ENCODE measurements at places on chromosomes 1 and 21. TPM values are rescaled to one million over a fixed set of nuclear protein-coding genes. Genes with fewer than 3 reads are reported as not detected.

- no peak for DNase-seq
- H3K4me3 ChIP-seq = no peak overlapping the region
- peaks cover 5% of the 10 kb centered on the region for H3K36me3 ChIP-seq
- no peak overlapping the region for H3K27ac ChIP-seq
- H3K4me1 ChIP-seq = peaks cover 13% of the 10 kb centered on the region
Measured at GRCh38 chr1:204583909-204584632, 67.9 kb downstream of the MDM4 start.

DNA sequence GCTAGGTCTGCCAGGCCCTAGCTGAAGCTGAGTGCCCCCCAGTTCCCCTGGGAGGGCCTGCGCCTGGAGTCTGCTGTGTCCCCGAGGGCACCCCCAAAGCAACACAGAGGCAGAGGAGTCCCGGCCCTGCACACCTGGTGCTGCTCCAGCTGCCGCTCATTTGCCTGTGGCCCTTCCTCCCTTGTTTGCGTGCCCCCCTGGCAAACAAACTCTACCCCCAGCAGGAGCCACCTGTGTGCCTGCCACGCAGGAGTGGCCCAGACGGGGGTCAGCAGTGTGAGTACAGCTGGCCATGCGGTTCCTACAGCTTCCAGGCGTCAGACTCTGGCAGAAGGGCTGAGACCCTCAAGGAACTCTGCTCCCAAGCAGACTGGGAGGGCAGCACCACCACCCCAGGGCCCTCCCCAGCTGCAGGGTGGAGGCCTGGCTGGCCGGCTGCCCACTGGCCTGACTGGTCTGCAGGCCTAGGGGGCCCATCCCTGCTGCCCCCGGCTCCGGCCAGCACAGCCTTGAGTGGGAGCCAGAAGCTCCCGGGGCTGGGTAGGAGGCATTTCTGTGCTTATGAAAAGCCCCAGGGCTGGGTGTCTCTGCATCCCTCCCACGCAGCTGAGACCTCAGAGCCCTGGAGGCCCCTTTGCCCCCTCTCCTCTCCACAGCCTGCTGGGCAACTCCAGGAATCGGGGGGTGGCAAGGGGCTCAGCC is 563 bp upstream of the TAS1R3 start:
- no peaks in the 10 kb centered on the region for H3K27me3 ChIP-seq
- H3K36me3 ChIP-seq = no peaks in the 10 kb centered on the region
- peaks cover 9% of the 10 kb centered on the region for H3K4me1 ChIP-seq
- H3K4me3 ChIP-seq = no peak overlapping the region
- DNase-seq = no peak

GRCh38 chr1:160739098-160739511 is at the start of gene SLAMF7:
Gene SLAMF7 (plus strand): TSS chr1:160739247. CDS start chr1:160739302, 55 bp downstream.
- H3K27ac ChIP-seq = peak within 1 kb of the TSS; percentile 94
- H3K4me1 ChIP-seq = peaks cover 72% of the 10 kb centered on the region
- H3K4me3 ChIP-seq = peak within 1 kb of the TSS; percentile 89
- peaks cover 84% of the 10 kb centered on the region for H3K36me3 ChIP-seq

DNA sequence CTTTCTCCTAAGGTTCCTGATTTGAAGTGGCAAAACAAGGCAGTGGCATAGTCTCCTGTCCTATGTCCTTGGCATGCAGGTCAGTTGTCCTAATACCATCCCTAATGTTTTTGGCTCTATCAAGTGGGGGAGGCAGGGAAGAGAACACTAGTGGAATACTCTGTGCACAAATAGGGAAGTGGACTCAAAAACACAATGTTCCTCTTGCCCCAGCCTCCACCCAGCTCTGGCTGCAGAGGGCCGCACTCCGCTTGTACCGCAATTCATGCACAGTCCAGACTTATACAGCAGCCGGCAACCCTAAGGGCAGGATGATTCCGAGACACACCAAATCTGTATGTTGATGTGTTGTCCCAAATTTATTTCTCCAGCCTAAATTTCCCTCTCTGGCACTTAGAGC is 14.5 kb downstream of the PLEKHO1 start:
- no peak for DNase-seq
- no peaks in the 10 kb centered on the region for H3K27me3 ChIP-seq

The LDLRAD1 gene
- total RNA-seq = not detected
